Stimulated activated naive B cell treated with anti-CD40 and anti-IgM and Interleukin-4, amounts not matched to agents 10 μg/mL and 1 μg/mL and 100 μg/mL, for 72 hours (primary cell): ENCODE measurements at places on chromosomes 5 and 9.
A peak's percentile ranks its signal among the peaks of the same experiment; 100 is the strongest.

DNA sequence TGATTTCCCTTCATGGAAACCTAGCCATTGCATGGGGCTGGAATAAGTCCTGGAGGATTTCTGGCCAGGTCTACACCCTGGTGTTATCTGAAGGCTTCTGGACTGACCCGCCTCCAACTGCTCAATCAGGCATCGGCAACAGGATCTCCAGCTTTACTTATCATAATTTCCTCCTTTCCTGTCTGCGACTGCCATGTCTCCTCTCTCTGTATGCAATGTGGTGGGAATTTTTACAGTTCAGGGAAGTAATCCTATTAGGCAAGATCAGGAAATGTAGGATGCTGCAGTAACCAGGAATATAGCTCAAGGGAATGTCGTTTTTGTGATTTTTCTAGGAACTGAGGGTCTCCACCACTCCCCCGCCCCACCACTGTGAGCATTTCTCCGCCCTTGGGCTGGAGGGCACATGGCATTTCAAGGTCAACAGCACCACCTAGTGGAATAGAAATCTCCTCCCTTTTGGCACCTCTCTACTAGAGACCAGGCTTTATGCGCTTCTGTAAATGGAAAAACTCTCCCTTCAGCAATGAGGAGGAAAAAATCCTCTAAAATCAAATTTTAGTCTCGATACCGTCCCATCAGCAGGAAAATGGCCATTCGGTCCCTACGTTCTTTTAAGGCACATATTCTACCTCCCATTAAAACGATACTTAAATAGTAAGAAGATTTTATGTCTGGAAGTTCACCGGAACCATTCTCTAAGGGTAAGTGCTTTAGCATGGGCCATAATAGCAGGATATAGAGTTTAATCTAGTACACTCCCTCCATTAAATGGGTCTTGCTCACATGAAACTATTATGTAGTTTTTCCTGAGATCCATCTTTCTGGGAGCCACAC is 93.0 kb downstream of the YTHDC2 start:
- peaks cover 40% of the 10 kb centered on the region for H3K27me3 ChIP-seq
- no peak overlapping the region for H3K4me3 ChIP-seq
- H3K36me3 ChIP-seq: no peaks in the 10 kb centered on the region
- peak; percentile 13 for DNase-seq
- peak overlapping the region; percentile 69 for H3K27ac ChIP-seq
- no peaks in the 10 kb centered on the region for H3K4me1 ChIP-seq

DNA sequence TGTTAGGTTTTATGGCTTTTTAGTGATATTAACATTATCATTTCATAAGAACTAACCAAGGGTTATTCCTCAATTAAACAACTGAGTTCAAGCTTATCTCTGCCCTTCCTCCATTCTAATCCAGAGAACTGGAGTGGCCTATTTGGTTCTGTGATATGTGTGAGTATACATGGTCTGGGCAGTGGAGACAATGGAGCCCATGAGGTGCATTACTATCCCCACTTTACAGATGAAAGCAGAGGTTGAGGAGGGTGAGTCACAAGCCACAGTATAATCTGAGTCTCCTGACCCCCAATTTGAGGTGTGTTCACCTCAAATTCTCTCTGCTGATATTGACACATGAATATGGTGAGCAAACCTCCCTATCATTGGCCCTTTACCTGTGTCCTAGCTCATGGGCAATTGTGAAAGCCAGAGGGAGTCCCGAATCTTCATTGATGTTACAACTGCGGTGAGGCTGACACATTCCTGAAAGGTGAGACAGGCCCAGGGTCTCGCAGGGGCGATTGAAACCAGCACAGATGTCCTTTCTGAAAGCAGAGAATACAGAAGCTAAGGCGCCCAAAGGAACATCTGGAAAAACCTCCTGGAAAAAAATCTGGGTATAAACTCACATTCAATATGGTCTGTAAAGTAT is 217.2 kb downstream of the TARS1 start:
- H3K27me3 ChIP-seq: no peaks in the 10 kb centered on the region
- no peaks in the 10 kb centered on the region for H3K36me3 ChIP-seq
- no peak for DNase-seq
- no peak overlapping the region for H3K4me3 ChIP-seq
- no peak overlapping the region for H3K27ac ChIP-seq

- H3K27me3 ChIP-seq: no peaks in the 10 kb centered on the region
- peaks cover 12% of the 10 kb centered on the region for H3K4me1 ChIP-seq
- H3K36me3 ChIP-seq: no peaks in the 10 kb centered on the region
- H3K27ac ChIP-seq: no peak overlapping the region
Measured at GRCh38 chr5:40041452-40041851, 616.7 kb upstream of the DAB2 start.

DNA sequence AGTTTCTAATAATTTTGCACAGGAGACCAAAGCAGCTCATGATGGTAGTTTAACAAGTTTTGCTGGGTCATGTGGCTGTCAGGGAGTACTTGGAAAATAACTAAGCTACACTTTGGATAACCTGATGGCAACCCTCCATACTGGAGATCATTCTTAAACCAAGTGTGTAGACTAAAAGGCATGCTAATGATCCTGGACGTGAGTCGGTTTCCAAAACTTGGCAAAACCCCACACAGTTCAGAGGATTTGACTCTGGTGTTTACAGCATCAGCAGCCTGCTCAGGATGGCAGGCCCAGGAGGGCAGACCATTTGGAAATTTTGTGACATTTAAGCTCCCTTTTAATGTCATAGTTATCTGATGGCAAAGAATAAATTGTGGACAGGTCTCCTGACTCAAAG is 196.5 kb upstream of the EFNA5 start:
- DNase-seq: no peak
- peaks cover 27% of the 10 kb centered on the region for H3K36me3 ChIP-seq
- no peak overlapping the region for H3K27ac ChIP-seq
- no peak overlapping the region for H3K4me3 ChIP-seq
- H3K27me3 ChIP-seq: no peaks in the 10 kb centered on the region

DNA sequence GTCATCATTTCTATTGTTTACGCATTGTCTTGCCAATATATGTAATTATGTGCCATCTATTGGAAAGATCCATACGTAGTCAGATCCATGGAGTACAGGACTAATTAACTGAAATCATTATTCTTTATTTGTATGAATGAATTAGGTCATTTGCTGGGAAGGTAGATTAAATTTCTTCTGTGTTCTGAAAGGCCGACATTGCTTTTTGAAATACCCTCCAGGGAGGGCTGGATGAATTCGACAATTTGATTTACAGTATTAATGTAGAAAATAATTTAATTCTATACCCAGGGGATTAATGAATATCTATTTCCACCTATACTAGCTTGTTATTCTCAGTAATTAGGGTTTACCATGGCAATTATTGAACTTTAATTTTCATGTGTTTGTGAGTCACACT is 117.6 kb downstream of the CHSY3 start:
- H3K4me1 ChIP-seq: no peaks in the 10 kb centered on the region
- H3K27ac ChIP-seq: no peak overlapping the region
- no peaks in the 10 kb centered on the region for H3K36me3 ChIP-seq
- no peaks in the 10 kb centered on the region for H3K27me3 ChIP-seq
- no peak for DNase-seq
- H3K4me3 ChIP-seq: no peak overlapping the region

DNA sequence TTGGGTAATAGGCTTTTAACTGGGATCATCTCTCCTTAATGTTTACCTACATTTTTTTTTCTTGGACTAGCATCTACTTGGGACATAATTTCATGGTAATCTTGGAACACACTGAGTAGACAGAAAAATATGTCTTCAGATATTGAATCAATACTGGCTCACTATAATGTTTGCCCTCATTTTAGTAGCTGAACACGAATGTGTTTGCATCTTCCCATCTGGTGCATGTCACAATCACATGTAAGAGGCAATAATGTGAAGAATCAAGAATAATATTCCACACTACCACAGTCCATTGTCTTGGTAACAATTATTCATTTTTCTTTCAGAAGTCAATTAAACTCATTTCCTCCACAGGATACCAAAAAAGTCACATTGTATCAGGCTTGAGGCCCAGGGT is 382.7 kb upstream of the CDH10 start:
- DNase-seq: no peak
- no peaks in the 10 kb centered on the region for H3K36me3 ChIP-seq
- H3K4me3 ChIP-seq: no peak overlapping the region
- H3K27me3 ChIP-seq: no peaks in the 10 kb centered on the region
- H3K4me1 ChIP-seq: no peaks in the 10 kb centered on the region
- H3K27ac ChIP-seq: no peak overlapping the region

DNA sequence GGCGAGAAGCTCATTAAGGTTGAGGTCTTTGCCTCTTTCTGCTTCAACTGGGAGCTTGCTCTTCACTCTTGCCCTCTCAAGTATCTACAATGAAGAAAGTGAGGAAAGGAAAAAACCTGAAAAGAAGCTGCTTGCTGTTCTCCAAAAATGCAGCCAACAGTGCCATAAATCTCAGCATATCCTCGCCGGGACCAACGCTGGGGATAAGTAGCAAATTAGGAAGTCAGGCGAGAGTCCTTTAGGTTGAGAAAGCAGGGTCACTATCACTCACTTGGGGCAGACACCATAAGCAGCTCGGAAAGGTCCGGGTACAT is 399 bp downstream of the NUP155 start:
- peak overlapping the region; percentile 94 for H3K4me3 ChIP-seq
- peaks cover 14% of the 10 kb centered on the region for H3K4me1 ChIP-seq
- peaks cover 17% of the 10 kb centered on the region for H3K36me3 ChIP-seq
- peak overlapping the region; percentile 97 for H3K27ac ChIP-seq
- no peak for DNase-seq

GRCh38 chr9:89791754-89792153 is 186.9 kb downstream of the GADD45G start:
- H3K4me3 ChIP-seq: no peak overlapping the region
- peaks cover 18% of the 10 kb centered on the region for H3K4me1 ChIP-seq
- no peaks in the 10 kb centered on the region for H3K27me3 ChIP-seq
- DNase-seq: no peak

GRCh38 chr5:126479810-126480209 is 56.6 kb downstream of the GRAMD2B start:
- H3K27ac ChIP-seq: no peak overlapping the region
- H3K4me1 ChIP-seq: no peaks in the 10 kb centered on the region

- no peaks in the 10 kb centered on the region for H3K27me3 ChIP-seq
- no peak overlapping the region for H3K4me3 ChIP-seq
- no peak for DNase-seq
- no peaks in the 10 kb centered on the region for H3K36me3 ChIP-seq
Measured at GRCh38 chr9:30356221-30356620, 2028.2 kb upstream of the ACO1 start.

GRCh38 chr5:20601678-20602100 is 613.7 kb upstream of the CDH18 start:
- no peaks in the 10 kb centered on the region for H3K36me3 ChIP-seq
- no peak overlapping the region for H3K27ac ChIP-seq
- H3K4me3 ChIP-seq: no peak overlapping the region
- no peaks in the 10 kb centered on the region for H3K4me1 ChIP-seq
- no peaks in the 10 kb centered on the region for H3K27me3 ChIP-seq
- no peak for DNase-seq

- no peak for DNase-seq
- no peaks in the 10 kb centered on the region for H3K36me3 ChIP-seq
- no peaks in the 10 kb centered on the region for H3K27me3 ChIP-seq
- H3K27ac ChIP-seq: no peak overlapping the region
- no peaks in the 10 kb centered on the region for H3K4me1 ChIP-seq
Measured at GRCh38 chr5:129619782-129620181, 128.1 kb upstream of the MINAR2 start.

DNA sequence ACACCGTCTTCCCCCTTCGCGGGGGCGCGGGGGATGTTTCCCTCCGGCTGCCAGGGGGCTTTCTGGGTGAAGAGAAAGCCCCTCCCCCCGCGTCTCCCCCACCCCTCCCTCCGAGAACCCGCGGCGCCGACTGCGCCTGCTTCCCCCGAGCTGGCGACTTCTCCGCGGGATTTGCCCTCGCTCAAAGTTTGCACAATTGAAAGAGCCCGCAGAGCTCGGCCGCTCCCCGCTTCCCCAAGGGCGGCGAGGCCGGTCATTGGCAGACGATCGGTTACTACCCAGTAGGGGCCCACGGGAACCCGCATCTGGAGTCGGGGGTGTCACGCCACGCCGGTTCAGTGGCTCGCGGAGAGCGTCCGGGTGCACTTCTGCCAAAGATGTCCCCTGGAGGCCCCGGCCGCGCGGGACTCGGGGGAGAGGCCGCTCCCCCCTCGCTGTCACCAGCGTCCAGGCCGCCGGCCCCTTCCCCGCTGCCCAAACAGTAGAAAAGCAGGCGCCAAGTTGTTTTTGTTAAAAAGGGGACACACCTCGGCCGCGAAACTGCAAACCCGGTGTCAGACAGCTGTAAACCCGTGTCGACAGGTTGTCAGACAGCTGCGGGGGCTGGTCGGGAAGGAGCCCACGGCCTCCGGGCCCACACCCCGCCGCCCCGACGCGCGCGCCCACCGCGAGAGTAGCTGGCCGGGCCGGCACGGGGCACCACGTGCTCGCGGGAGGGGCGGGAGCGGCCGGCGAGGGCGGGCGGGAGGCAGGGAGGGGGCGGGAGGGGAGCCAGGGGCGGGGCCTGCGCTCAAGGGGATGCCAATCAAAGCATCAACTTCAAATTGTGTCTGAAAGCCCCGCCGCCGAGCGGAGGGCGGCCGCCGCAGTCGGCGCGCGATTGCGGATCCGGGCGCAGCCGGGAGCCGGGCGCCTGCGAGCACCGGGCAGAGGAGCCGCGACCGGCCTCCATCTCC is at the start of gene IRX1:
Gene IRX1 (plus strand): TSS at position 827 of the 956 bp plus-strand sequence. CDS start 274 bp downstream, outside the sequence.
- peak within 1 kb of the TSS; percentile 50 for H3K4me3 ChIP-seq
- H3K27me3 ChIP-seq: peaks cover 86% of the 10 kb centered on the region
- H3K36me3 ChIP-seq: peaks cover 5% of the 10 kb centered on the region
- DNase-seq: no peak

DNA sequence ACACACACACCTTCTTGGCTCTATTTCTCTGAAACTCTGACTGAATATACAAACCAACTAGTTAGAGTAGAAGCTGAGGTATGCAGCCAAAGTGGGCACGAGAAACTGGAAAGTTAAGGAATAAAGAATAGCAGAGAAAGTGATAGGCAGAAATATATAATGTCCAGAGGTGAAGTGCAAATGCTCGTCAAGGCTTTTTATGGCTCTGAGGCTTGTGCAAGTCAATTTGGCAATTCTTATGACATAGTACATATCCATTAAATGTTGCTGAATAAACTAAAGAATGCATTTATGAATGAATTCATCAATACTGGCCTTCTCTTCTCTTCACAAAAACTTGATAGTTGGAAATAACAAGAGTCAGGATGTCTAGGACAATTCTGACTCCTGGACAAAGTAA is 490.1 kb upstream of the DMAC1 start:
- H3K36me3 ChIP-seq: no peaks in the 10 kb centered on the region
- no peak overlapping the region for H3K27ac ChIP-seq
- H3K4me1 ChIP-seq: peaks cover 1% of the 10 kb centered on the region
- no peak overlapping the region for H3K4me3 ChIP-seq

DNA sequence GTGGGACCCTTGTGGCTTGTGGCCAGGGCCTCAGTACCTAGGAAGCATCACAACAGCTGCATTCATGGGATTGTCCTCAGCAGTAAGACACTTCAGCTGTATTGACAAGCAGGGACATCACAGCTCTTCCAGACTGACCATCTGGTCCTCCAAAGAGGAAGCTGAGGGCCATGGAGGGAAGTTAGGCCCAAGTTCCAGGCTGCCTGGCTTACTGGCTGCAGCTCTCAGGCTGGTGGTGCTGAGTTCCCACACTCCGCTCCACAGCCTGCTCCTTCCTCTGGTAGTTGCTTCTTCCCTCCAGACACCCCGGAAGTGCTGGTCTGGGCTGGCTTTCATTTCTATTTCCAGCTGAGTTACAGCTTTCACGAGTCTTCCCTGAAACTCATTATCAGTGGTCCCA is 5.7 kb upstream of the STING1 start:
- H3K27ac ChIP-seq: peak overlapping the region; percentile 76
- H3K27me3 ChIP-seq: peaks cover 3% of the 10 kb centered on the region
- no peak for DNase-seq
- no peak overlapping the region for H3K4me3 ChIP-seq
- H3K36me3 ChIP-seq: no peaks in the 10 kb centered on the region

- H3K36me3 ChIP-seq: no peaks in the 10 kb centered on the region
- DNase-seq: no peak
- H3K4me1 ChIP-seq: no peaks in the 10 kb centered on the region
Measured at GRCh38 chr9:73773896-73774295, 622.2 kb downstream of the ANXA1 start.
